ENCODE measurements at places on chromosomes 2 and 18.
A peak's percentile ranks its signal among the peaks of the same experiment; 100 is the strongest.

DNA sequence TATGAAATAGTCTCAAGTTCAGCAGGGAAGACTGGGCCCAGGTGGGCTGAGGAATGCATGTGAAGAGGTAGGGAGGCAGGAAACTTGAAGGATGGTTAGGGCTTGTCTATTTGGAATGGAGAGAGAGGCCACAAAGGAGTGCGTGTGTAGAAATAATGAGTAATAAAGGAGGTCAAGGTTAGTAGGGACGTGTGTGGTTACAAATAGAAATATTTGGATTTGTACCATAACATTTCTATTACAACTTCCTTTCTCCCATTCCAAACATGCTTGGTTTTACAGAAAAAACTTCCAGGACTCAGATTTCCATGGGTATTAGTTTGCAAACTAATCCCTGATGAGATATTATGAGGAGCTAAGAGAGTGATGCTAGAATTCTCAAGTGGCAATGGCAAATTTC is 280.6 kb downstream of the NCKAP5 start:
- no peak for DNase-seq

DNA sequence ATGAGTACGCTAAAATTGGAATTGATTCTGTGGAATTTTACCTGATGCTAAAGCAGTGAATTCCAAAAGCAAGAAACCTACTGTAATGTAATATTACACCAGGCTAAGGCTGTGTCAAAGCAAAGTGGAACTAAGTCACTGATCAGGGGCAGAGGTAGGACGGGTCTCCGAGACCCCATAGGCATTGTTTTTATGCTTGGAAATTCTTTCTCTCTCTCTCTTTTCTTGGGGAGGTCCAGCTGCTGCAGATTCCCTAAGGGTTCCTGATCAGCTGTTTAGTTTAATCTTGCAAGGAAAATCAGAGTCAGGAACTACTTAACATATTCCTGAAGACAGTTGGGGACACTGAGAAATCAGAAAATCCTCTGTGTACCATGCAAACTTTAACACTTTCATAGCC is 220.2 kb downstream of the SRBD1 start:
- no peak for DNase-seq

GRCh38 chr2:112916145-112916571 is 5.2 kb downstream of the IL37 start:
- peak; percentile 5 for DNase-seq

DNA sequence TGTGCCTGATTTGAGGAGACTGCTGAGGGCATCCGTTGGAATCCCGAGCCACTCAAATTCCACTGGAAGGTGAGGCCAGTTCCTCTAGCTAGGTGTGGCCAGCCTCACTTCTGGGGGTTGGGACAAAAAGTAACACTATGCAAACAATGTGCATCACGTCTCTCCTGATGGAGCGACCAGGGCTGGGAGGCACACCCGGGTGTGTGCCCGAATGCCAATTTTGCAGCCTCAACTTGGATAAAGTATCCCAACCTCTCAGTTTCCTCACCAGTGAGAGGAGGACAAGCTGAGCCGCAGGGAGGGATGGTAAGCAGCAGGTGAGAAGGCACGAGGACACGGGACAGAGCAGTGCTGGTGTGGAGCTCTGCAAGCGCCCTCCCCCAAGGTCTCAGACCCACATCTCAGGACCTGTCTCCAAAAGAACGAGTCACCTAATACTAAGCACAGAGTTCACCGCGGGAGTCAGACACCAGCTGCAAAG is 218.3 kb downstream of the HAUS1 start:
- DNase-seq = no peak

DNA sequence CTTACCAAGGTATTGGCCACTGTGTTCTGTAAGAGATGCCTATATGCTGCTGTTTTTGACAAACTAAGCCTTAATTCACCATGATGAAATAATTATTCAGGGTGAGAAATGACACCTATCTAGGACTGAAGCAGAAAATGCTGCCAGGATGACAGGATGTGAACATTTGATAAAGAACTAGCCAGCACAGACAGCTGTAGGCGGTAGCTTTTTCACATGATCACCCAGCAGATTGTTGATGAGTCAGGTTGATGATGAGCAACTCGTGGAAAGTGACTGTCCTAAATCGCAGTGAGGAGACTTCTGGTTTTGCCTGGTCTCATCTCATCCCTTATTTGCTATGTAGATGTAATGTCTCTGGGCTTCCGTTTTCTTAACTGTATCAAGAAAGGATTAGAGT is 144.1 kb downstream of the PRPF40A start:
- no peak for DNase-seq

GRCh38 chr2:112884869-112885505 is 26.0 kb upstream of the IL37 start:
- peak; percentile 92 for DNase-seq

- DNase-seq = no peak
Measured at GRCh38 chr2:161190050-161190449, 29.8 kb downstream of the TANK start.

DNA sequence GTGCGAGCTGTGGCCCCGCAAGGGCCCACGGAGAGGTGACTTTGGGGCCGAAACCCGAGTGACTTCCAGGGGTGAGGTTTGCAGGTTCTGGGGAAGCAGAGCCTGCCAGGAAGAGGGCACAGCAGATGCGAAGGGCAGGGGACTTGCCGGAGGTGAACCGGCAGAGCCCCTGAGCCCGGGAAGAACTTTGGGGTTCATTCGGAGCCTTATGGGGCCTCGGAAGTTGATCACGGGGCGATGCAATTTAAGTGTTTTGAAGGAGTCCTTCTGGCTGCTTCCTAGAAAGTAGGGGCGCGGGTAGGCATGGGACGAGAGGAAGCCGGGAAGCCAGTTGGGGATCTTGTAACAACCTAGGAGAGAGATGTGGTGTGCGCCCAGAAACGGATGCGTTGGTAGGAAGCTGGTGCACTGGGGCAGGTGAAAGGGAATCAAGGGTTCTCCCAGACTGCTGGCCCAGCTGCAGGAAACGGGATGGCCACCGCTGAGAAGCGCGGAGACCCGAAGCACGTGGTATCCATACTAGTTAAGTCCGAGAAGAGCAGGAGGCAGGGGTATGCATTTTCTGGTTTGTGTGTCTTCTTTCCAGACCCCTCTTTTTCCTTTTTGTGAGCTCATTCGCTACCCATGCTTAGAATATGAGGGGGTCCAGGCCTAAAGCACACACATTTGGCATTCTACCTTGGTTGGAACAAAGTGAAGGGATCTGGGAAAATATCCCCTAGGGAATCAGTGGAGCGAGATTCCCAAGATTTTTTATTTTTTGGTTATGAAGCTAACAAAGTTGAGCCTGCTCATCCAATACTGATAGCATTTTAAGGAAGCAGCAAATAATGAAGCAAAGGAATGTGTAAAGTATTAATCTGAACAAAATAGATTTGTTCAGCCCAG is 758 bp downstream of the SCLY start:
- DNase-seq = peak; percentile 73

DNA sequence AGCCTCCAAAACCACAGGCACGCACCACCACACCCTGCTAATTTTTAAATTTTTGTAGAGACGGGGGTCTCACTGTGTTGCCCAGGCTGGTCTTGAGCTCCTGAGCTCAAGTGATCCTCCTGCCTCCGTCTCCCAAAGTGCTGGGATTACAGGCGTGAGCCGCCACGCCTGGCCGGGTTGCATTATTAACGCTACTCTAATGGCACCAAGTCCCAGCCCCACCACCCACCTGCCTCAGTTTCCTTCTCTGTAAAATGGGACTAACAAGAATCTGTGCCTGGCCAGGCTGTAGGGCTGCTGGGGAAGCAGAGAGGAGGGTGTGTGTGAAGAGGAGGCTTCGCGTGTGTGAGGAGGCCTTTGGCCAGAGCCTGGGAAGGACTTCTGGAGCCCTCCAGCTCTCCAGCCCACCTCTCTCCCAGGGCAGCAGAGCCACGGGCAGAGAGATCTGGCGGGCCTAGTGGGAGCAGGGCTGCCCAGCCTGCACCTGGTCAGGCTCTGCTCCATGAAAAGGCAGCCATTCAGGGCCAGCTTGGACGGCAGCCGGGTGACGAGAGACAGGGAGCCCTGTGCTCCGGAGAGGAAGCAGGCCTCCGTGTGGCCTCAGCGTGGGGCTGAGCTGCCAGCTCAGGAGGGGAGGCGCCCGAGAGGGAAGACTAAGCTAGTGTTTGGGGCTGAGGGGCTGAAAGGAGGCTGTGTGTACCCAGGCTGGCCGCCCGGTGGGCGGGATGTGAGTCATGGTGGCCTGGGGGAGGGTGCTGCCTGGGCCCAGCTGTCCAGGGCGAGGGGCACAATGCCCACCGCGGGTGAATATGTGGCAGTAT is 7.4 kb upstream of the B3GNT7 start:
- peak; percentile 79 for DNase-seq

DNA sequence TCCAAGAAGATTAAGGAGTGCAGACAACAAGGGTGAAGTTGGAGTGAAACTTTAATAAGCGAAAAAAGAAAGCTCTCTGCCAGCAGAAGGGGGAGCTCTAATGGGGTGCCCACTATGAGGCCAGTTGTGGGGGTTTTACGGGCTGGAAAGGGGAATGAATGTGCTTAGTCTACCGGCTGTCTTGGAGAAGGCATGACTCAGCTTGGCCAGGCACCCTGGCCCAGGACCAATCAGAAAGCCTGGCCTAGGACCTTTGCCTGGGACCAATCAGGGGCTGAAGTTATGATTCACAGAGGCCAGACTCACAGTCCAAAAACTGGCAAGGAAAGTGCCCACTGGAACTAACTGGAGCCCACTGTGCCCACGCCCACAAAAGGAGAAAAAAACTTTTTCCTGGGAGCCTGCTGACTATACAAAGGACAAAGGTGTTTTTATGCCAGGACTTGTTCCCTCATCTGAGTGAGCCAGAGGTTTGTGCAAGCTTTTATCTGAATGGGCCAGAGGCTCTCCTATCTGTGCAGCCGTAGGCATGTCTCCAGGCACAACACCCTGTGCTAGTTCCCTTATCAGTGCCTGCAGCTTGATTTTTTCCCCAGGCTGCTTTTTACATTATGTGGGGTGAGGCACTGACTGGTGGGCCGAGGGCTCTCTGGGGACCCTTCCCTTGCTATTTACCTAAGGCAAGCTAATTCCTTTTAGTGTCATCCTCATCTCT is 18.6 kb downstream of the CMPK2 start:
- DNase-seq = no peak

DNA sequence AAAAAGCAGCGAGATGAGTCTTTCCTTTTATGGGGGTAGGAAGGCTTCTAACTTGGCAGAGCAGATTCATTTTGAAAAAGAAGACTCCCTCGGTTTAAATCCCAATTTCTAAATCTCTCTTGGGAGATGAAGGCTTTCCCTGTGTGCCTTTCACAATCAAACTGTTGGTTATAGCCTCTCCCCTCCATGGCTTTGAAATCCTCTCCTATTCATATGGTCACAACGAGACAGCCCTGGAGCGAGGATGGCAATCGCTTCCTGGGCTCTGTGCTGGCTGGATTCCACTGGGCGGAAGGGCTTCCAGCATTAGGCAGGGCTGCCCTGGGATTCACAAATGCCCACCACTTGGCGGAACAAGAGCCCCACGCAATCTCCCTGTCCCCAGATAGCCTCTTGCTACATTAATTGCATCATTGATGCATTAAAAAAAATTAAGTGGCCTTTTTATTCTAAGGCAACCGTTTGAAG is 1.6 kb downstream of the CAVIN2 start:
- DNase-seq = peak; percentile 40

DNA sequence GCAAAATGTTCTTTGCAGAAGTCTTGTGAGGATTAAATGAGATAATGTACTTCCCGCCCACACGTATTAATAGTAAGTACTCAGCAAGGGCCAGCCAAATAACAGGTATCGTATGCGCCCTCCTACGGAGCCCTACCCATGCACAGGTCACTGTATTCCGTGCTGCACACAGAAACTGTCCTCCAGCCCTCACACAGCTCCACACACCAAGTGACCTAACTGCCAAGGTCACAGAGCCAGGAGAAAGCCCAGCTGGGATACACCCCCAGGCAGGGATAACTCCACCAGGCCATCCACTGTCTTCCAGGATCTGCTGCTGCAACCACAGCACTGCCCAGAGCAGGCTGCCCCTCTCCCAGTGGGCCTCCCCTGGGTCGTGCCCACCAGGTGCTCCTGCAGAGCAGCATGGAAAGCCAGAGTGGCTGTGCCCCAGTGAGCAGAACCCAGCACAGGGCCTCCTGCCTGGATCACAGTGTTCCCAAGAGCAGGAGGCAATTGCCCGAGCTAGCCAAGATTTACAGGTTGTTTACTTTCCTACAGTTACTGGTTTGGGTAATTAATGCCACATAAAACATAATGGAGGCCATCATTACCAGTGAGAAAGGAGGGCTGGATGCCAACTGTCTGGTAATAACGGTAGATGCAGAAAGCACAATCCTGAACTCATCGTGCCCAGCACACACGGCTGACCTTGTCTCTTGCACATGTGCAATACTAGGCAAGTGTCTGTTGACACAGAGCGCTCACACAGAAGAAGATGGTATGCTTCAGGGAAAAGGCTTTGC is 24.4 kb downstream of the TFCP2L1 start:
- no peak for DNase-seq

DNA sequence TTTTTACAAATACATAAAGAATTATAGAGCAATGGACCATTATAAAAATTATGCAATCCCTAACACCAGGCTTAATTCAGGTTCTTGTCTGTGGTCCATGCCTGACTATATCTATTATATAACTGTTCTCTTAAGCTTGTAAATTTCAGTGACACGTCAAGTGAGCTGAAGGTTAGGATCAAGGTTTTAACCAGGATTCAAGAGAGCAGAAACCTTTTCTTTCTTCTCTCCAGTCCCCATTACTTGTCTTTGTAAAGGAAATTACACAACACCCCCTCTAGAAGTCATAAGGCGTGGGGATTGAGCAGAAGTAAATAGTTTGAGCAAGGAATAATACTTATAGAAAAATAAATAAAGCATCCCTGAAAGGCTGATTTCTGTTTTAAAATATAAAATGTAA is 122.0 kb downstream of the ZNF521 start:
- no peak for DNase-seq

GRCh38 chr2:127076290-127076689 is 30.7 kb downstream of the BIN1 start:
- no peak for DNase-seq

DNA sequence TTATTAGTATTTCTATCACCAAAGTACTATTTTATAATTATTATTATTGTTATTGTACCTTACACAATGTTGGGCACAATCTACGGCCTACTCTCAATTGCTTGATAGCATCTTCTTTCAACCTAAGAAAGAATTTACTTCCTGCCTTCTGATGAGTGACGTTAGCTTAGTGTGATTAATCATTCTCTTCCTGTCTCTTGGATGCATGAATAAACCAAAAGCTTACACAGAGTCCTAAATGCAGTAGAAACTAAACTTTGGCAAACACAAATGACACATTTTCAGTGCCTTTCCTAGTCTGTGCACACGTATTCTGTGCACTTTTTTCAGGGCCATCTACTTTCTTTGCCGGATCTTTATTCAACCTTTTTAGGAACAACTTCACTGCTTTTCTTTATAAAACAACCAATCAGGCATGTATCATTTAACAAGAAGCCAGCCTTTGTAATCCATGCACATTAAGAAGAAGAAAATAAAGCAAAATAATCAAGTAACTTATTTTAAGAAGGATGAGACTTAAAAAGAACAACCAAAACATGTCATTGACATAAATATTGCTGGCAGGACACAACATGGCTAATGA is 19.1 kb downstream of the TRAK2 start:
- DNase-seq = no peak

Measured in H7 (cell line).